ENCODE measurements at places on chromosomes 16 and 17.

GRCh38 chr16:13313351-13313750 lies 412.0 kb downstream of the SHISA9 start:
- DNase-seq = no peak

DNA sequence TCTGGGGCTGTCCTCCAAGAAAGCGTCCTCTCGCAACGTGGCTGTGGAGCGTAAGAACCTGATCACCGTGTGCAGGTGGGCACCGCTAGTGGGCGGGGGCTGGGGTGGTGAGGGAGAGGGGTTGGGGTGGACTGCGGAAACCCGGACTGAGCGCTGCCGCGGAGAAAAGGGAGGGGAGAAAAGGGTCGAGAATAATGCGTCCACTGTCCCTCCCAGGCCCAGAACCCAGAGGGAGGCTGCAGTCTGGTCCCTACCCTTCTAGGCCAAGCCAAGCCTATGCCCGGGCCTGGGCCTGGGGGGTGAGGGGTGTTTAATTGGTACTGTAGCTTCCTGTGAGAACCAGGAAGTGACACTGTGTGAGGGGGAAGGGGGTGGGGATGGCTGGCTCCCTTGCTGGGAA lies 464 bp downstream of the RUNDC3A start:
- no peak for DNase-seq

DNA sequence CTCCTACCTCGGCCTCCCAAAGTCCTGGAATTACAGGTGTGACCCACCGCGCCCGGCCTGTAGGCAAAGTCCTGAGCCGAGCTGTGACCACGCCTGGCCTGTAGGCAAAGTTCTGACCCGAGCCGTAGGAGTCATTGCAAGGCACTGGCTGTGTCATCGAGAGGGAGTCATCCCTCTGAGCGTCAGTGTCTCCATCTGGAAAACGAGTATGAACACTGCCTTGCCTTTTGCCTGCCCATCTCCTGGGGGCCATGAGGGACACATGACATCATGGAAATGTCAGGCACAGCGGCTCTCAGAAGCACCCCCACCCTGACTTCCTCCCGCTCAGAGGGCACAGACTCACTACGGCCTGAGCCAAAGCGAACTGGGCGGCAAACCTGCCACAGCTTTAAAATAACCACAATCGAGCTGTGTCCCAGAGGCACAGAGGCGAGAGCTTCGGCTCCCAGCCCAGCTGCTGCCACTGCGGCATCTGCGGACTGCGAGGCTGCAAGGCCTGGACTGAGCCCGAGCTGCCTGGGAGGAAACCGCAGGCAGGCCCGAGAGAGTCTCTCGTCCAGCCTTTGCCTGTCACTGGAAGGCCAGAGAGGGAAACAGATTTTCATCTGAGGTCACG lies 50.8 kb downstream of the RPH3AL start:
- no peak for DNase-seq

DNA sequence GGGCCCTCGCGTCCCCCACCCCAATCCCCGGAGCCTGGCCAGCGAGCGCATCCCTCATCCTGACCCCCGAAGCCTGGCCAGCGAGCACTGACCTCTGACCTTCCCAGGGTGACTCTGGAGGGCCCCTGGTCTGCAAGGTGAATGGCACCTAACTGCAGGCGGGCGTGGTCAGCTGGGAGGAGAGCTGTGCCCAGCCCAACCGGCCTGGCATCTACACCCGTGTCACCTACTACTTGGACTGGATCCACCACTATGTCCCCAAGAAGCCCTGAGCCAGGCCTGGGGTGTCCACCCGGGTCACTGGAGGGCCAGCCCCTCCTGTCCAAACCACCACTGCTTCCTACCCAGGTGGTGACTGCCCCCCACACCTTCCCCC lies 2.3 kb downstream of the TPSD1 start:
- peak; percentile 28 for DNase-seq

DNA sequence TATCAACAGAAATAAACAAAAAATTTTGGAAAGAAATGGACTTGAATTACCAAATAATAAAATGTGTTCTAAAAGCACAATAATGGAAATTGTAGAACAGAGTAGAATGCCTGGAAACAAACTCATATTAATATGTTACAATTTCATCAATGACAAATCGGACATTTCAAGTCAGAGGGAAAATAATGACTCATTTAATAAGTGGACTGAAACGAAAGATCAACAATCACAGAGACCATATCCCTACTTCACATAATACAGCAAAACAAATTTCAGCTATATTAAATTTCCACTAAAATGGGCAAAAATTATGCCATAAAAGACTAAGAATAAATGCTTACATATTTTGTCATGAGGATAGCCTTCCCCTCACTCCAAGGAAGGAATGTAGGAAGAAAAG lies 25.7 kb downstream of the CDYL2 start:
- DNase-seq = no peak

- no peak for DNase-seq
Measured at GRCh38 chr17:8421571-8421970, 14.1 kb upstream of the NDEL1 start.

DNA sequence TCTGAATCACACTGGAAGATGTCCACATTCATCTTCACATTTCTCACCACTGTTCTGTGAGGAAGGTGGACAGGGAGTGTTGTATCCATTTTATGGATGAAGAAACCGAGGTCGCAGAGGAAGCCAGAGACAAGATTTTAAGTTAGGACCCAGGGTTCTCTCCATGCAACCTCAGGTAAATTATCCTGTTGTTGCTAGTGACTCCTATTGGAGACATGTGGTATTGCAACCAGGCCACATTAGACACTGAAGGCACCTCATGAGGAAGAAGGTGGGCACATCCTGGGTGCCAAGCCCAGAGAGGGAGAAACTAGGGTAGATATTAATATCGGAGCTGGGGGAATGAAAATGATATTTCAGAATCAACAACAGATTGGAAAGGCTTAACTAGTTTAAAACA lies 8.5 kb upstream of the WNT9B start:
- no peak for DNase-seq

GRCh38 chr16:85145734-85146531 lies 33.7 kb upstream of the CIBAR2 start:
- DNase-seq = no peak

GRCh38 chr17:82936768-82937171 lies 96.9 kb upstream of the ZNF750 start:
- no peak for DNase-seq

DNA sequence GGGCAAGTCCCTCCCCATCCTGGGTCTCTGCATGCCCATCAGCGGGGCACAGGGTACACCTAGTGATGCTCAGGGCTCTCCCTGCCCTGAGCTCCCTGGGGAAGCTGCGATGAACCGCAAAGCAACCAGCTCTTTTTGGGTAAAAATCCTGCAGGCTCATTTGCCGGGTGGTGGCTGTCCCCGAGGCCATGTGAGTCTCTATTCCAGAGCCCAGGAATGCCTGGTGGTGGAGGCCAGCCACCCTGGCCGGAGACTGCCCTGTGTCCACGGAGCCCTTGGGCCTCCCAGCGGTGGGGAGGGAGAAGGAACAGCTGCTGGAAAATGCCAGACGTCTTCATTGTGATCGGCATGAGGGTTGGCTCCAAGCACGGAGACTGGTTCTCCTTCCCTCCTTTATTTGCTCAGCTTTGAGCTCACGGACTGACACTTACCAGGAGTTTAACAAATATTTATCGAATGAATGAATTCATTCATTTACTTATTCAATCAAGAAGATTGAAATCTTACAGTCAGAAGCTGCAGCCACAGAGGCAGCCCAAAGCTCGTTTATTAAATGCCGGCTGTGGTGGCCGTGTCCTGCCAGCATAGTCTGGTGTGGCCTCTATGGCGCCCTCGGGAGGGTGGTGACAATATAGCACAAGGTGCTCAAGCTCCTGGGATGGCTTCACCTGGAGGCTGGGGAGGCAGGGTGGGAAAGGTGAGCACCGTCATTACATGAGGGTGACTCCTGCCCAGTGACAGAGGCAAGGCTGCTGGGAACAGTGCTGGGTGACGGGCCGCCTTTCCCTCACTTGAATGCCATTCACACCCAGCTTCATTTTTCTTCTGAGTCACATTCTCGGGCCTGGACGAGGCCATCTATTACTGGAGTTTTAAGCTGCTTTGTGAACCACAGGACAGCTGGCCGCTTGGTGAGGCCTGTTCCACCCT lies 31.1 kb upstream of the JPH3 start:
- DNase-seq = peak; percentile 39

DNA sequence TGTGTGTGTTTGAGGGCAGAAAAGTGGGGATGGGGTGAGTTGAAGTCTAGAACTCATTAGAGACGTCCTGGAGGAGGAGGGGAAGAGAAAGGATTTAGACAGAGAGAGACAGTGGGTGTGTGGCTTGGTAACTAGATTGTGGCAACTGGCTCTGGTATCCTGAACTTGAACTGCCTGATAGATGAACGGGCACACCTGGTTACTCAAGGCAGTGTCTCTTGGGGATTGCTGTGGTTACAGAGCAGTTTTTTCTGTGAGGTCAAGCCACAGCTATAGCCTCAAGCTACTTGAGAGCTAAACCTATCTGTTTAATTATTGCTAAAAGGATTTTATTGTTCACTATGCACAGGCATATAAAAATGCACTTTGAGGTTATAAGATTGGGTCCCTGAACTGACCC lies 29.8 kb upstream of the MYH2 start:
- no peak for DNase-seq

DNA sequence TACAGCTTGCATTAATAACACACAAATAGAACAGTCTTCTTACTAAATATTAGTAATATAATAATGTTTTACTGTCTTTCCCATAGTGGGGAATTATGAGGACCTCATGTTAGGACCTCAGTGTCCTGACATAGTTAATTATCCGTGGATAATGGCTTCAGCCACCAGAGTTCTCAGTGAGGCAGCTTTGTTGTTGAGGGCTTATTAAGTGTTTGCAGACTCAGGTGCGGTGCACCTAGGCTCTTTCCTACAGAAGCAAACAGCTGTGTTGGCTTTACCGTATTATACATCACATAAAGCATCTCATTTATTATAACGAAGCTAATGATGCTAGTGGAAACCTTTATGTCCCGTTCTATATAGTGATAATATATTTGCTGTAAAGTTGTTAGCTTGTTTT lies 246.7 kb downstream of the FTO start:
- DNase-seq = no peak

DNA sequence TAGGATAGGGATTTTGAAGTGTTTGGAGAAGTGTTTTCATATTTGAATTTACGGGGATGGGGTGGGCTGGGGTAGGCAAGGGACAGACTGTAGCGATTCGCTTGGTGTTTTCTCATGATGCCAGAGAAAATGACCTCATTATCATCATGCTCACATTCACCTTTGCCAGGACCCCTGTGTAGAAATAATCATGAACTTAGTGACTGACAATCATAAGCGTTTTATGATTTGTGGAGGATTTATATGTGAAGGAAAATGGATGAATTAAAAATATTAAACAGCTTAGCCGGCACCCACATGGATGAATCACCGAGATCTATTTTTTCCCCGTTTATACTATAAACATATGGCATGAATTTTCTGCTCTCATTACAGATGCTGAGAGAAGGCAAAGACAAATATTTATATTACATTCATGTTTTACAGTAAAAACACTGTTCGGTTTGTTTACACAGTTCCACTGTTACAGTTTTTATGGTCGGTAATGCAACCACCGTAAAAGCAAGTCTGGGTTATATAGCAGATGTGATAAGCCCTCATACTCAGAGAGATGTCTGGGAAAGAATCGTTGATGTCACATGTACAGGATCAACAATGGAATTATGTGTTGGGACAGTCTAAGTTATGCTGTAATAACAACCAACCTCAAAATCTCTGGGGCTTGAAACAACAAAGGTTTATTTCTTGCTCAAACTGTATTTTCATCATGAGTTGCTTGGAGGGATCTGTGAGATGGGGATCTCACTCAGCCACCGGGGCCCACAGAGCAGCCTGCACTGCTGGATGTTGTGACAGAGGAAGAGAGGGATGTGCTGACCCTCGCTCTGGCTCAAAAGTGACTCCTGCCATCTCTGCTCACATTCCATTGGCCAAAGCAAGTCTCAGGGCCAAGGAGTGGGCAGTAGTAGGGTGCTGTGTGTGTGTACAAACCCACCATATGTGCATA lies 85.1 kb downstream of the WWOX start:
- DNase-seq = no peak

- DNase-seq = no peak
Measured at GRCh38 chr16:1028524-1029258, 43.9 kb upstream of the SSTR5 start.

- DNase-seq = peak; percentile 53
Measured at GRCh38 chr17:49523706-49524472, 28.8 kb downstream of the NGFR start.

DNA sequence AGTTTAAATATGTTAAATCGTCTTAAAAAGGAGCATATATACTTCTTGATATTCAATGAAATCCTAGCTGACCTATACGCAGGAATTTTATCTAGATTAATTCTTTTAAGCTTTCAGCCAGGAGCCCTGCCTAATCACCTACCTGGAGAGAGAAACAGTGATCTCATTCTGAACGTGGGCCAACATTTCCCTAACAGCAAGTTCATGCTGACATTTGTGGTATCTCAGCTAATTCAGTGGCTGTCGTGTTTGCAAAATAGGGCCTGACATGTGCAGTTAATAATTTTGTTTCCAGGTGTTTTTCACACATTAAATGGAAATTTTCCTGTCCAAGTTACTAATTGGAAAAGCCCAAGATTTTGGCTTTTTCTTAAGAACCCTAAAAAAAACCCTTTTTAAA lies 17.4 kb downstream of the KRT24 start:
- no peak for DNase-seq

DNA sequence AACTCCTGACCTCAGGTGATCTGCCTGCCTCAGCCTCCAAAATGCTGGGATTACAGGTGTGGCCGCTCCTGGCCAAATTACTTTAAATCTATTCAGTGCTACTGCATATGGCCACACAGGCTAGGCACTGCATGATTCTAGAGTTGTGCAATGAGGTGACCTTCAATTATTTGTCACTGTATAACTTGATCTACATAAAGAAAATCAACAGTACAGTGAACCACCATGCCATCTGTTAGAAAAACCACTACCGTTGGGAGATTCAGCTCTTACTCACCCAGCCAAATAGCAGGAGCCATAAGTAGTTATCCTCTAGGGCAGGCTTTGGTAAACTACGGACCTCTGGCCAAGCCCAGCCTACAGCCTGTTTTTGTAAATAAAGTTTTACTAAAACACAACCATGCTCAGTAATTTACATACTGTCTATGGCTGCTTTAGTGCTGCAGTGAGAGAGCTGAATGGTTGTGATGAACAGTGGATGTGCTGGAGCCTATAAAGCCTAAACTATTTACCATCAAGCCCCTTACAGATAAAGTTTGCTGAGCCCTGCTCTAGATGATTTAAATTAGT lies 40.7 kb upstream of the TANC2 start:
- no peak for DNase-seq

DNA sequence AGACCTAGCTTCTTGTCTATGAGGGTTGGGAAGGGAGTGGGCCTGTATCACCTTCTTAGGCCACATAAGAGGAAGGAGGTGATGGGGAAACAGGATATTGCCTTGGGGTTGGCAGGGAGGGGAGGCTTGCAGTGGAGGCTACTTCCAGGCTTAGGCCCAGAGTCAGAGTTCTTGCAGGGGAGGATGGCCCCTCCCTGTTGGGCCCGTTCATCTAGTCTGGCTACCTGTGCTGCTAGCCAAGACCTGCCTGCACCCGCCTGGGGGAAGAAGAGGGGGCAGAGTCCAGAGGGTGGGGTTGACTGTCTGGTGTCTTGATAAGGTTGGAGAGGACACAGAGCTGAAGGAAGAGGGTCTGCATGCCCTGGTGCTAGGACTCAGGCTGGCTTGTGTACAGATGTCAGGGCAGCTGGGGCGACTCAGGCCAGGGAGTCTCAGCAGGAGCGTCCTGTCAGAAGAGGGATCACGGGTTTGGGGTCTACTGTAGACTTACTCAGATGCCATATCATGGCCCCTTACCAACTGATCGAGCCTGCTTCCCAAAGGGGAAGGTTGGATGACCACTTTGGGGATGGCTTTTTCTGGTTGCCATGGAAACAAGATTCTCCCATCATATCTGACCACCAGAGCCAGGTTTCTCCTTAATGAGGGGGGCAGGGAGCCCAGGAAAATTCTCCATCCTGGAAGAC lies 5.3 kb downstream of the KDM6B start:
- DNase-seq = peak; percentile 64

Data from hematopoietic multipotent progenitor cell treated with erythropoietin and hydrocortisone succinate and interleukin-3 and kit ligand, for 6 days (in vitro differentiated cells).